Left lung (tissue), 14 donors: ENCODE measurements at places on chromosomes 7 and 10. TPM values are rescaled to one million over a fixed set of nuclear protein-coding genes. Genes with fewer than 3 reads are reported as not detected.
A peak's percentile ranks its signal among the peaks of the same experiment; 100 is the strongest.

The TRPV5 gene
- total RNA-seq, result not detected

DNA sequence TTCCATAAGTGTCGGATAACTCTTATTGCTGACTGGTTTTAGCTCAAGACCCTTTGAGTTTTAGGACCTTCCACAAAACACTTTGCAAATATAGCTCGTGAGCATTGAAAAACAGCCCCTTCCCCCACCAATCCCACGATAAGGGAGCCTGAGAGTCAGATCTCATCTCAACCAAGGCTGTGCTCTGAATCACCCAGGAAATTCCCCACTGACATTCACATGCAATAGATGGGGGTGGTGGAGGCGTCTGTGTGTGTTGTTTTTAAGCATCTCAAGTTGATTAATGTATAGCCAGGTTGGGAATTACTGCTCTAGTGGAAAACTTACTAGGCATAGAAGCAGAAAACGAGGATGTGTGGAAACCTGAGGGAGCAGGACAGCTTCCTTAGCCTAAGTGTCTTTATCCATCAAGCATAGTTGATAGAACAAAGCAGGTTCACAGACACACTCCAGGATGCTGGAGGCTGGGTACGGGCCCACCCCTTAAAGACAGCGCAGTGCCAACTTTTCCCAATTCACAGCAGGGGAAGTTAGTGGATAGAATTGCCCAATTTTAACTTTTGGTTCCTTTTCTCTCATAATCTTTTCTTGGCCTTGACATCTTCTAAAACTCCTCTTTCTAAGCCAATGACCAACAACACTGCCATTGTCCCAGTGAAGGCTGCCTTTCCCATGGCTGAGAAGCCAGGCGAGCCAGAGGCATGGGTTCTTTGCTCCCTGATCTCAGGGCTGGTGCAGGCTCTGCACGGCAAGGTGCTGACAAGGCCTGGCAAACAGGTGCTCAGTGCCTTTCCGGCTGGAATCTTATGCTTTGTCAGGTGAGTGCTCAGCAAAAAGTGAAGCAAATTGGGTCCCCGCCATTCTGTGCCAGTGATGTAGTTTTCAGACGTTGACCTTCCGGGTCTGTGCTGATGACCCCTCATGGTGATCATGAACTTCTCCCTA lies 98.5 kb upstream of the INSIG1 start:
- H3K4me1 ChIP-seq, result no peaks in the 10 kb centered on the region
- H3K4me3 ChIP-seq, result no peak overlapping the region
- DNase-seq, result no peak
- H3K27ac ChIP-seq, result no peak overlapping the region
- H3K36me3 ChIP-seq, result no peaks in the 10 kb centered on the region

GRCh38 chr10:94210440-94211168 lies 152.1 kb downstream of the NOC3L start:
- no peaks in the 10 kb centered on the region for H3K36me3 ChIP-seq
- DNase-seq, result peak; percentile 74
- H3K27ac ChIP-seq, result no peak overlapping the region
- no peaks in the 10 kb centered on the region for H3K4me1 ChIP-seq

DNA sequence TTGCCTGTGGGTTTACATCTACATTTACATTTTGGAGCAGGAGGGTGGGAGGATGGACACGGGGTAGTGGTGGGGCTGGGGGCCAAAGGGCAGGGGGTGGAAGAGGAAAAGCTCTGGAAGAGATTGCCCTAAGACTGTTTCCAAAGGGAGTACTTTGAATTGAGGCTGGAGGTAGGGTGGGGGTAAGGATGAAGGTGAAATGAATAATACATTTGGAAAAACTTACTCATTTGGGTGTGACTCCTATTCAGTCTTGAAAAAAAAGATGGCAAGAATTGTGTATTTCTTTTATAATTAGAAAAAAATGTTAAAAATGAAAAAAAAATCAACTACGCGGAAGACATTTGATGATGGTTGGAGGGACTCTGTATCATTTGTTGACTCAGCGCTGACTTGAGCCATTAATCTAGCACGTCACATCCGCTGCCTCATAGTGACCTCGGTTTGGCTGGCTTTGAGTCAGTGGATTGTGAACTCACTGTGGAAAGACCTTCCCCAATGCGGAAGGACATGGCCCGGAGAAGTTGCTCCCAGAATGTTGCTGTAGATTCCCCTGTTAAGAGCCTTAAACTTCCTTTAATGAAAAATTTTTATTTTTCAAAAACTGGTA lies 2.8 kb downstream of the FAM180A start:
- H3K27ac ChIP-seq, result no peak overlapping the region
- H3K36me3 ChIP-seq, result no peaks in the 10 kb centered on the region
- H3K4me3 ChIP-seq, result no peak overlapping the region
- no peaks in the 10 kb centered on the region for H3K4me1 ChIP-seq
- H3K27me3 ChIP-seq, result no peaks in the 10 kb centered on the region

- H3K27ac ChIP-seq, result peak overlapping the region; percentile 48
- no peaks in the 10 kb centered on the region for H3K27me3 ChIP-seq
- no peak overlapping the region for H3K4me3 ChIP-seq
- DNase-seq, result no peak
- H3K36me3 ChIP-seq, result peaks cover 27% of the 10 kb centered on the region
- H3K4me1 ChIP-seq, result peaks cover 32% of the 10 kb centered on the region
These were observed 59.6 kb downstream of the ZMIZ1 start for GRCh38 chr10:79128241-79128922.

DNA sequence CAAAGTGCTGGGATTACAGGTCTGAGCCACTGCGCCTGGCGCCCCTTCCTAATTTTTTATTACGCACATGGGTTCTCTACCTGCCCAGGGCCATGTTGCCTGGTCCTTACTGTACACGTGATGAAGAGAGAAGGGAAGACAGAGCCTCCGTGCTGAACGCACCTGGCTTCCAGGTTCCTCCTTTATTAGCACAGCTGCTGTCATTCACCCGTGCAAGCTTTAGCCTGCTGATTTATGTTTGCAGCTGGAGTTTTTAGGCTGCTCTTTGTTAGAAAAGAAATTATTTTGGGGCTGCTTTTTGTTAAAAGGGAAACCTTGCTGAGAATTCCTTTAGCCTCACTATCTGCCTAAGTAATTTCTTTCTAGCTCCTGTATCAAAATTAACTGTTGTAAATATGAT lies 417.0 kb downstream of the CALN1 start:
- H3K4me3 ChIP-seq, result no peak overlapping the region
- no peak overlapping the region for H3K27ac ChIP-seq
- no peaks in the 10 kb centered on the region for H3K36me3 ChIP-seq
- DNase-seq, result no peak

The RNF32 gene
- 2.0 TPM for total RNA-seq
